ENCODE measurements at places on chromosomes 3 and 15.

- no peak for DNase-seq
These were observed 291.7 kb upstream of the CNTN3 start for GRCh38 chr3:74906181-74906580.

GRCh38 chr3:26840272-26840870, 217.8 kb downstream of the LRRC3B start:
- DNase-seq, result no peak

- no peak for DNase-seq
These were observed 26.9 kb upstream of the LINGO1 start for GRCh38 chr15:77659350-77660321.

- DNase-seq, result no peak
These were observed 3.4 kb downstream of the SELENOK start for GRCh38 chr3:53888232-53888631.

DNA sequence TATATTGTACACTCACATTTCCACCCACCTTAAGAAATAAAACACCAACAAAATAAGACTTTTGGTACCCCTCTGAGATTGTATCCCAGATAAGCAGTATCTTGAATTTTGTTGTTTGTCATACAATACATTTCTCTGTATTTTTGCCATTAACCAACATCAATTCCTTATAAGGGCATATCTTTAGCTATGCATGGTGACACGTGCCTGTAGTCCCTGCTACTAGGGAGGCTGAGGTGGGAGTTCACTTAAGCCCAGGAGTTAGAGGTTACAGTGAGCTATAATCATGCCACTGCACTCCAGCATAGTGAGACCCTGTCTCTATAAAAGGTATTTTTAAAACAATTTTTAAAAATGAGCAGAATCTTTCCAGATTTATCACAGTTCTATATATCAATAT, 32.5 kb upstream of the STXBP5L start:
- no peak for DNase-seq

- no peak for DNase-seq
These were observed 20.8 kb downstream of the TCF12 start for GRCh38 chr15:56939257-56939656.

GRCh38 chr15:90200534-90201129, 498 bp upstream of the SEMA4B start:
- DNase-seq, result no peak

DNA sequence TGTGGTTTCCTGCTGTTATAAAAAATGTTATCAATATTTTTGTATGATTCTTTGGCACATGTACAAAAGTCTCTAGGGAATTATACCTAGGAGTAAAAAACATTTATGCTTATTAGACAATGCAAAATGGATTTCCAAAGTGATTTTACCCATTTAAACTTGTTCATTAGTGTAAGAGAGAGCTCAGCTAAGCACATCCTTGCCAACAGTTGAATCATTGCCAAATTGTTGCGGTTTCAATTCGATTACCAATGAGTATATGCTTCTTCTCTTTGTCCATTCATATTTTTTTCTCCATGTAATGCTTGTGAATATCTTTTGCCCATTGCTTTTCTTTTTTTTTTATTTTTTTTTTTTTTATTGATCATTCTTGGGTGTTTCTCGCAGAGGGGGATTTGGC, 17.2 kb downstream of the CASR start:
- no peak for DNase-seq

- DNase-seq, result no peak
These were observed 99.3 kb upstream of the CHRNA7 start for GRCh38 chr15:31930967-31931366.

Measured in activated gamma-delta T cell treated with anti-CD3 and anti-CD28 coated beads, Interleukin-2, amount 50 U/mL, for 16 hours (primary cell).